ENCODE measurements at places on chromosomes 12 and 14.

- no peak for DNase-seq
Measured at GRCh38 chr12:57315681-57316080, 64.7 kb upstream of the STAC3 start.

DNA sequence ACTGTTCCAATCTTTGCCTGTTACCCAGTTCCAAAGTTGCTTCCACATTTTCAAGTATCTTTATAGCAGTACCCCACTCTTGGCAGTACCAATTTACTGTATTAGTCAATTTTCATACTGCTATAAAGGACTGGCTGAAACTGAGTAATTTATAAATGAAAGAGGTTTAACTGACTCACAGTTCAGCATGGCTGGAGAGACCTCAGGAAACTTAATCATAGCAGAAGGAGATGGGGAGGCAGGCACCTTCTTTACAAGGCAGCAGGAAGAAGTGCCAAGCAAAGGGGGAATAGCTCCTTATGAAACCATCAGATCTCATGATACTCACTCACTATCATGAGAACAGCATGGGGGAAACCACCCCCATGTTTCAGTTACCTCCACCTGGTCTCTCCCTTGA is 215.0 kb downstream of the SNAPC1 start:
- DNase-seq, result no peak

- no peak for DNase-seq
Measured at GRCh38 chr12:85425349-85425612, 145.3 kb downstream of the ALX1 start.

DNA sequence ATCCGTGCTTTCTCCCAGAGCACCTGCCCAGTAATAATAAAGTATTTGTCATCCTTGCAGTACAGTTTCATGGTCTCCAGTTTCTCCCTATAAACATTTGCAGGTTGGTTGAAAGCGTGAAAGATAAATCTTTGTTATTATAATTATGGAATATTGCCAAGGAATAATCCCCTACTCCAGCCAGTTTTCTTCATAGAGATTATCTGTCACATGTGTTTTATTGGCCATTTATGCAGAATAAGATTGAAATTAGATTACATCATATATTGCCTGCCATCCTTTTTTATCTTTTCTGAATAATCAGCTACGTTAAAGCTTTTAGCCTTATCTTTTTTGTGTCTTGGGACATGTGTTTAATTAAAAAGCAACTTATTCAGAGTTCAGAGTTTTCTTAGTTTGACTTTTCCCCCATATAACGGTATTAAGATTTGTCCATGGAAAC is 168.0 kb downstream of the KICS2 start:
- no peak for DNase-seq

GRCh38 chr14:104978746-104979691 is 845 bp upstream of the AHNAK2 start:
- DNase-seq, result no peak

DNA sequence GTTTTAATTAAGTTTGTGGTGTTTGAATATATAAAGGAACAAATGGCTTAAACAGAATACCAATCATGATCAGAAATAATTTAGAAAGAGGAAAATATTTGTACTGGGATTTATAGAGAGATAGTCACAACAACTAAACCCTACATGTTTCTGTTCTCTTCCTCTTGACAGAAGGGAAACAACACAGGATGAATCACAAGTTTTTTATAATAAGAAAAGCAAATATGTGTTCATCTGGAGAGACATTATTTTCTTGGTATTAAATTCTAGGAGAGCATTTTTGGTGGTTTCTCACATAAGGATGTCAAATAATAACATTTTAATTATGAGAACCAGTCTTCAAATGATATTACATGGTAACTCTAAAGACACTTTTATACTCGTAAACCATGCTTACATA is 232.9 kb upstream of the PKP2 start:
- DNase-seq, result no peak

DNA sequence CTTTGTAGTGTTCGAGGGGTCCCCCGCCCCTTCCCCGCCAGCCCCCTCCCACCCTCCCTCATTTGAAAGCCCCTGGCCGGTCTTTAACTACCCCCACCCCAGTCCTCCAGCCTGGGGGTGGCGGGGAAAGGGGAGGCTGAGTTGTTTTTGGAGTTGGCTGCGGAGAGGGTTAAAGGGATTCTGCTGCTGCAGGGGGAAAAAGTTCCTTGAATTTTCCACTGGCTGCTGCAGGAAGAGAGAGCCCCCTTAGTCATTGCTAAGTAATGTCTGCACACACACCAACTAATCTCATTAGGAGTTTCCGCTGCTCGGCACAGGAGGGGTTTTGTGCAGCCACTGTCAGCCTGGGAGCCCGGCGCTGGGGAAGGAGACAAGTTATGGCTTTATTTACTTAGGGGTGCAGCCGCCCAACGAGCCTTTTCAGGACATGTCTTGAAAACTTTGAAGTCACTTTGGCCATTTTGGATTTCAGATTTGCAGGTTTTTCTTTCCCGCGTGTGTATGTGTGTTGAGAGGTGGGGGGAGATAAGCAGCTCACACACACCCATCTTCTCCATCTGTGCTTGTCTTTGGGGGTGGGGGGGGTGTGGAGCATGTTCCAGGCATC is 1.8 kb downstream of the ELK3 start:
- no peak for DNase-seq

DNA sequence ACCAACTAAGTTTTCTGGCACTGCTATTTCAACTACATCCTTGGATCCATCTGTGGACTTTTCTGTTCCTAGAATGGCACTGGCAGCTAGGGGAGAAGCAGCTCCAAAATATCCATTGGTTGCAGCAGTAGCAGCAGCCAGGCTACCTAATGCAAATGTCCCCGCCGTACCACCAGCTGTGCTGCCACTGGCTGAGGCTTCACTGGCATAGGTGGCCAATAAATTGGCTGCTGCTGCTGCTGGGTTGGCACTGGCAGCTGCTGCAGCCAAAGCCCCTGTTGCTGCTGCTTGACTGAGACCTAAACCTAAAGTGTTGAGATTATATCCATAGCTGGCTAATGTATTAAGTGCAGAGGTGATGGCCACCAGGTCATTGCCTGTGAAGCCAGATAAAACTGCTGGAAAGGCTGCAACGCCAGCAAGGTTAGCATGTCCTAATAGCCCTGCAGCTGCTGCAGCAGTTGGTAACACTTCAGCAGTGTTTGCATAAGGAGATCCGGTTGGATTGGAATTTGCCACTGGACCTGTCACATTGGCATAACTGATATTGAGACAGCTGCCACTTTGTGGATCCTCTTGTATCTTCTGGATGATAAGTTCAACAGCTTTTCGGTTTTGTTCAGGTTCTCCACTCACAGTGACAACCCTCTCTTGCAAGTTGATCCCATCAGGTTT is 149.5 kb downstream of the NOVA1 start:
- DNase-seq, result no peak

- DNase-seq, result no peak
Measured at GRCh38 chr12:119249383-119250155, 70.8 kb downstream of the HSPB8 start.

All from GM12892 (cell line).